ENCODE measurements at places on chromosomes 11 and 22.

DNA sequence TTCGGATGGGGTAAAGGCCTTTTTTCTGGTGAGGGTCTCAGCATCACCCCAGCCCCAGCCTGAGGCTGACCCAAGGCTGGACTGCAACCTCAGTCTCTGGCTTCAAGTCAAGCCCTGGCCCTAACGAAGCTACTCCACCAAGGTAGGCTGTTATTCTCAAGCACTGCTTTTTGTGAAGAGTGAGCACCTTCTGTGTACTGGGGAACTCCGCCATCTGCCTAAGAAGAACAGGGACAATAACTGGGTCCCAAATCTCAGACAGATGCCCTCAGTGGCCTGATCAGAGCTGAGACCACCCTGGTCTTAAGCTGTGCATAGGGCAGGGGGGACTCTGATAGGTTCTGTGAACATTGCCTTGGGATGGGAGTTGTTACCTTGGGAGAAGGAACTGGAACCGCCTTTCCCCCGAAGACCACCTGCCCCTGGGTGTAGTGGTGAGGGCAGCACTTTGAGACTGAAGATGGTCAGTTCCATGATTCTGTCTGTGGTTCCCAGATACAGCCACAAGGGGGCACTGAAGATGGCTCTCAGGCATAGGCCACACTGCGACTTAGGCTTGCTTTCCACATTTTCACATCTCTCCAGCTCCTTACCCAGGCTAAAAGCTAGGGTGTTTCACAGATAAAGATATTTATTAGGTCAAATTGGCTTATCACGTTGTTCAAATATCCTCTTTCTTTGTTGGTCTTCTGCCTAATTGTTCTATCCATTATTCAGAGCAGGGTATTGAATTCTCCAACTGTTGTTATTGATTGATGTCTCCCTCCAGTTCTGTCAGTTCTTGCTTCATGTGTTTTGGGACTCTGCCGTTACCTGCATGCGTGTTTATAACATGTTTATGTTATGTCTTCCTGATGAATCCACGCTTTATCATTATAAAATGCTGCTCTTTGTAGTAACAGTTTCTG lies 11.8 kb upstream of the UVRAG start:
- peak; percentile 75 for DNase-seq

DNA sequence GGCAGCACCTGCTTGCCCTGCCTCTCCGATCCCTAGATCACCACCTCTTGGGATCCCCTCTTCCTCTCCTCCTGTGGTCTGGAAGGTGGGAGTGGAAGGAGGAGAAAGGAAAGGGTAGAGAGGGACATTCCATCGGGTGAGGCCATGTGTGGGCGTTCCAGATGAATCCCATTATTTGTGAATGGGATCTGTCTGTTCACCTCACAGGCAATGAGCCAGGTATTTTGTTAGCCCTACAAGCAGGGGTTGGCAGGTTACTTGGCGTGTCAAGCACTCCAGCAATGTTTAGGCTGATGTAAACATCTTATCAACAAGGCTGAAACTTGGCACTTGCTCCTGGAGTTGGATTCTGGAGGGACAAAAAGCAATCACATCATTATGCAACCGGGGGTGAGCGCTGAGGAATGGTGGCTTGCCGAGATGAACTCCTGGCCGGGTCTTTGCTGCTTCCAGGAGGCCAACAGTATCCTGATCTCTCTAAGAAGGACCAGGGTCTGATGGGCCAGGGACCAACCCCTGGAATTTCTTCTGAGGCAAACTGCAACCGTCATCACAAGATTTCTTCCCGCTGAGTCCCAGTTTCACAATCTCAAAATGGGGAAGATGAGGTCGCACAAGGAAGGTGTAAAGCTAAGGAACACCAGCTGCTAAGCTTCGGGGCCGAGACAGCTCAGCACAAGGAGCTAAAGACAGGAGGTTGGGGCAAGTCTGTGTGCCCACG lies 7.8 kb downstream of the ADAMTS8 start:
- DNase-seq: no peak

GRCh38 chr11:120667281-120667680 lies 155.7 kb downstream of the GRIK4 start:
- no peak for DNase-seq

DNA sequence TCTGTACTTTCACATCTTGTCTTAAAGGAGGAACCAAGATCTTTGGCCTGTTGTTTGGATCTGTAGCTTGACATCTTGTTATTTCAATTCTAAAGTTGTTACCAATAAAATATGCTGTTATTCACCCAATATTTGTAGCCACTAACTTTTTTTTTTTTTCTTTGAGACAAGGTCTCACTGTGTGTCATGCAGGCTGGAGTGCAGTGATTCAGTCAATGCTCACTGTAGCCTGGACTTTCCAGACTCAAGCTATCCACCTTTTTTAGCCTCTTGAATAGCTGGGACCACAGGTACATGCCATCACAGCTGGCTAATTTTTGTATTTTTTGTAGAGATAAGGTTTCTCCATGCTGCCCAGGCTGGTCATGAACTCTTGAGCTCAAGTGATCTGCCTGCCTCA lies 769.4 kb downstream of the DLG2 start:
- DNase-seq: no peak

All from GM20000 (cell line).